ENCODE measurements at places on chromosomes 6 and 20. TPM values are rescaled to one million over a fixed set of nuclear protein-coding genes. Genes with fewer than 3 reads are reported as not detected.

GPX6 gene
- not detected for total RNA-seq

PRR18 gene
- total RNA-seq: under 0.01 TPM

WFDC5 gene
- not detected for total RNA-seq

DEFB124 gene
- not detected for total RNA-seq

GRCh38 chr6:113558966-113559365 lies 298.2 kb upstream of the MARCKS start:
- no peak for DNase-seq

DNA sequence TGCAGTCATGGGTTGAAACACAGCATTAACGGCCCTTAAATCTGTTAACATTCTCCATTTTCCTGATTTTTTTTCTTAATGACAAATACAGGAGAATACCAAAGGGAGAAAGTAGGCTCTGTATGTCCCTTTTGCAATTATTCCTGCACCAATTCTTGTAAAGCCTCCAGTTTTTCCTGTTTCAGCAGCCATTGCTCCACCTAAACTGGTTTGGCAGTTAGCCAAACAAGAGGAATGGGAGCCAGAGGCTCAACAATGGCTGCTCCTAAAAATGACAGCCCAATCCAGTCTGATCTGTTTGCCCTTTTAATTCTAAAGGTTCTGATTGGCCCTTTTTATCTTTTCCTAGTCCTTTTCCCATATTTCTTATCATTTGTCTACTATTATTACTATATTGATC lies 284.2 kb upstream of the SGK1 start:
- no peak for DNase-seq

- no peak for DNase-seq
These were observed 8.3 kb upstream of the ENTPD6 start for GRCh38 chr20:25187220-25187619.

GRCh38 chr6:130908188-130908587 lies 81.0 kb downstream of the SMLR1 start:
- no peak for DNase-seq

DNA sequence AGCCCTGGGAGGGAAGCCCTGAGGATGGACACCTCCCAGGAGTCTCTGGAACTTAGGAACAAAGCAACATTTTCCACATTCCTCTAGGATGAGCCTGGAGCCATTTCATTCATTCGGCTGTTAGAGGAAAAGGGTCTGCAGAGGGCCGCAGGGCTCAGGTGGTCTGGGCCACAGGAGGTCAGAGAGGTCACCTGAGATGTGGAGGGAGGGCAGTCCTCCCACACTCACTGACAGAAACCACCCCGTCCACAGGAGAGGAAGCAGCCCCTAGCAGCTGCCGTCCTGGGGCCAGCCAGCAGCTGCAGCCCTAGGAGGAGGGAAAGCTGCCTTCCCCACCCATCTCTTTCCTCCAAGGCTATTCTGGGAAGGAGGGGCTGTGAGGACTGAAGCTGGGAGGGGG lies 207.0 kb downstream of the CDC5L start:
- no peak for DNase-seq

- no peak for DNase-seq
These were observed 149.7 kb downstream of the KIF16B start for GRCh38 chr20:16423311-16424212.

GRCh38 chr20:1824834-1825233 lies 70.4 kb upstream of the SIRPA start:
- DNase-seq: no peak

DNA sequence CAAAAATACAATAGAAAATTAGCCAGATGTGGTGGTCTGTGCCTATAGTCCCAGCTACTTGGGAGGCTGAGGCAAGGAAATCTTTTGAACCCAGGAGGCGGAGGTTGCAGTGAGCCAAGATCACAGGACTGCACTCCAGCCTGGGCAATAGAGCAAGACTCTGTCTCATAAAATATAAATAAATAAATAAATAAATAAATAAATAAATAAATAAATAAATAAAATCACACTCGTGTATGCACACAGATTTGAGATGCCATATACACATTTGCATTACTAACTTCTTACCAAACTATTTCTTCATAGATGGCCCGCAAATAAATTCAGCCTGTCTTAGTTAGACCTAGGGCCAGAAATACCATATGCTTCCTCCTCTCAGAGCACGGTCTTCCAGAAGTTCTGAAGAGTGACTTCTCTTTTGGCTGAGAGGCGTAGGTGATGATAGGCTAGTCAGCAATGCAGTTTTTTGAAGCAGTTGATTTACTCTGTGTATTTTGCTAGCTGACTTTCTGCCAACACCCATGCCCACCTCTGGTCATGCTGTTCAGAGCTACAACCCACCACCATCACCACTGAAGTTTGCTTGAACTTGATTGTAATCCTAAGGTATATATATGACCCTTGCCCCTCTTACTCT lies 150.1 kb downstream of the SASH1 start:
- no peak for DNase-seq

DNA sequence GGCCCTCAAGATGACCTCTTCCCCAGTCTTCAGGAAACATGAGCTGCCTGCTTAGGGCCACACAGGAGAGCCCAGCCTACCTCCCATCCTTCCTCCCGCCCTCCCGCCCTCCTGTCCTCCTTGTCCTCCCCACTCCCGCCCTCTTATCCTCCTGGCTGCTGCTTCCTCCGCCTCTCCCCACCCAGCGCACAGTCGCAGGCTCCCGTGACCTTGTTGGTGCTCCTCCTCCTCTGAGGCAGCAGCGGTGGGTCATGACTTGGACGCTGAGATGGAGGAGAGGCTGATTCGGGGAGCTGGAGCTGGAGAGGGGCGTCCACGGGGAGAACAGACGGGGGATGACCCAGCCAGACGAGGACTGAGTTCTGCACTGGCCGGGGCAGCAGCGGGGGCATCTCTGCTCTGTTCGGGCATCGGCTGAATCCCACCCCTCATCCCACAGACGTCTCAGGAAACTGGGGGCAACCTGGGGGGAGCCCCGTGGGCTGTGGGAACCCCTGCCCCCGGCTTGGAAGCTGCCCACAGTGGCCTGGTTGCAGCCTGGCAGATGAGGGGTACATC lies 32.4 kb downstream of the CHRNA4 start:
- DNase-seq: no peak

- no peak for DNase-seq
These were observed 556 bp upstream of the MROH8 start for GRCh38 chr20:37179683-37180524.

GRCh38 chr6:157670466-157671186 lies 152.4 kb upstream of the SNX9 start:
- no peak for DNase-seq

- no peak for DNase-seq
These were observed 162.0 kb upstream of the DTNBP1 start for GRCh38 chr6:15824811-15825210.

DNA sequence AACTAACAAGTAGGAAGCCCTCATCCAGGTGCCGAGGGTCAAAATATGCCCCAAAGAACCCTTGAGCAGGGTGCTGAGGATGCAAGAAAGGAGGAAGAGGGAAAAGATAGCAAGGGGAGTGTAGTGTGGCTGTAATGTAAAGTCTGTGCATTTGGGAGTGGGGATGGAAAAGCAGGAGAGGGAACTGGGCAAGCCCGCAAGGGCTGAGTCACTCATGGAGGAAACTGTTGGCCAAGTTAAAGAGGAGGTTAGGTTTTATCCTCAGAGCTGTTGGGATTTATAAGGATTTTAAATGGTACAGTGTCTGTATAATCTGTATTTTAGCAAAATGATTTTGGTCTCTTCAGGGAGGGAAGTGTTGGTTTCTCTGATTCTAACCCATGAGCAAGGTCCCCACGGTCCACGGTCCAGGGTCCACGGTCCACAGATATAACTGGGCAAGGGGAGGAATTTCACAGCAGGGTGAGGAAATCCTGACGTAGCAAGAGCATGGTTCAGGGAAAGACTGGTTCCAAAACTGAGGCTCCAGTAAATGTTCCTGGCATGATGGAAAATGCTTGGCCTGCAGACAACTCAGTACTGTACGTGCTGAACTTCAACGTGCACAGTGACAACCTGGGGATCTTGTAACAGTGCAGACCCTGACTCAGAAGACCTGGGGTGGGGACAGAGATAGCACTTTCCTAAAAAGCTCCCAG lies 759.8 kb downstream of the PTPRT start:
- no peak for DNase-seq

DNA sequence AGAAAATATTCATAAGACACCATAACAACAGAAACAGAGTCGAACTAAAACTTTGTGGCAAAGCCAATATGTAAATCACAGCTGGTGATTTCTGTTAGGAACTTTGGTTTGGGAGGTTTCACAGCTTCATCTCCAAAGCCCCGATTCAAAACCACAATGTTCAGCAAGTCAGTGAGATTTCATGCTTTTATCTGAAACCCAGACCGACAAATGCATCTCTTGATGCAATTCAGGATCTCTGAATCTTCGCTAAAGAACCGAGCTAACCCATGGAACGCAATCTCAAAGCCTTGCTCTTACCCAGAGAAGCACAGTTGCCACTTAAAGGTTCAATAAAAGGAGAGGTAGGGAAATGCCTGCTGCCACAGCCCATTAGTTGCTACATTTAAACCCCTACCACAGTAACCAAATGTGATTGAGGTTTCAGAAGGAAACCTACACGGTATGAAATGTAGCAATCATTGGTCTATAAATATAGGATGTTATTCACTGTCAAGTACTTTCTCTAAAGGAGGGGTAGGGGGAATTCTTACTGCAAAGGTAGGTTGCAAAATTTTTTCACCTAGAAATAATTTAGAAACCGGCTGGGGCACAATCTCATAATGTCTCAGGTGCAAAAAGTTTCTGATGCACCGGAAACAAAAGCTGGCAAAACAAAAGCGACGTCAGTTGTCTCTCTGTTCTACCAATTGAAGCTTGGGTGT lies 381.0 kb upstream of the ARID1B start:
- DNase-seq: no peak

DNA sequence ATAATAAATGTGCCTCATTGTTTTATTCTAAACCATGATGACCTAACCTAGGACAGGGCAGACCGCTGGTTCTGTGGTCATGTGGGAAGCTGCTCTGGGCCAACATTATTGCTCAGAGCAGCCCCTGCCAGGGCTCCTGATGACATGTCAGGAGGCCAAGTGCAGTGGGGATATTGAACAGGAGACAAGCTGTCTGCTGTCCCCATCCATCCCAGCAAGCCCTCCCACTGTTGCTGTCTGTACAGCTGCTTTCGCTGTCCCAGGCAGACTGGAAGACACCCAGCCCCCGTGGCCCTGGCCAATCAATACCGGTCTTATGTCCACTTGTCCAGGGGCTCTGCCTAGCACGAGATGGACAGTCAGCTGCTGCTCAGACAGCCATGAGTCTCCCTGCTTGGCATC lies 43.2 kb upstream of the FNDC1 start:
- DNase-seq: peak; percentile 57

DNA sequence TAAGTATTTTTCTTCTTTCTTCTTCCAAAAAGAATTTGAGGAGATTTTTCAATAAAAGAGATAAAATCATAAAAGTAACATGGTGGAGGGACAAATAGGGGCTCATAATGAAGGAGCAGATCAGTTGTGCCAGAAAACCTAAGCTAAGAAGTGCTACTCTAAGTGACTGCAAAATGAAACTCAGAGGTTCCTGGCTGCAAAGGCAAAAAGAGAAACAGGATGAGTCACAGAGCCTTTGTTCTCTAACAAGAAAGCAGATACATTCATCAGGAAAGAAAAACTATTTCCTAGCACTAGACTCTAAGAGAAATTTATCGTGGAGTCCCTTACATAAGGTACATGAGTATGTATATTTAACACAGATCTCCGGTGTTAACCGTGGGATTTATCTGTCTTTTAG lies 49.8 kb downstream of the TSHZ2 start:
- no peak for DNase-seq
